ENCODE measurements at places on chromosomes 12 and 14.

- no peak for DNase-seq
These were observed 162.1 kb downstream of the OTOGL start for GRCh38 chr12:80261403-80261802.

- DNase-seq = no peak
These were observed 55.2 kb downstream of the NTF3 start for GRCh38 chr12:5487076-5487475.

GRCh38 chr14:100783630-100784370, 42.1 kb upstream of the MEG3 start:
- DNase-seq = no peak

DNA sequence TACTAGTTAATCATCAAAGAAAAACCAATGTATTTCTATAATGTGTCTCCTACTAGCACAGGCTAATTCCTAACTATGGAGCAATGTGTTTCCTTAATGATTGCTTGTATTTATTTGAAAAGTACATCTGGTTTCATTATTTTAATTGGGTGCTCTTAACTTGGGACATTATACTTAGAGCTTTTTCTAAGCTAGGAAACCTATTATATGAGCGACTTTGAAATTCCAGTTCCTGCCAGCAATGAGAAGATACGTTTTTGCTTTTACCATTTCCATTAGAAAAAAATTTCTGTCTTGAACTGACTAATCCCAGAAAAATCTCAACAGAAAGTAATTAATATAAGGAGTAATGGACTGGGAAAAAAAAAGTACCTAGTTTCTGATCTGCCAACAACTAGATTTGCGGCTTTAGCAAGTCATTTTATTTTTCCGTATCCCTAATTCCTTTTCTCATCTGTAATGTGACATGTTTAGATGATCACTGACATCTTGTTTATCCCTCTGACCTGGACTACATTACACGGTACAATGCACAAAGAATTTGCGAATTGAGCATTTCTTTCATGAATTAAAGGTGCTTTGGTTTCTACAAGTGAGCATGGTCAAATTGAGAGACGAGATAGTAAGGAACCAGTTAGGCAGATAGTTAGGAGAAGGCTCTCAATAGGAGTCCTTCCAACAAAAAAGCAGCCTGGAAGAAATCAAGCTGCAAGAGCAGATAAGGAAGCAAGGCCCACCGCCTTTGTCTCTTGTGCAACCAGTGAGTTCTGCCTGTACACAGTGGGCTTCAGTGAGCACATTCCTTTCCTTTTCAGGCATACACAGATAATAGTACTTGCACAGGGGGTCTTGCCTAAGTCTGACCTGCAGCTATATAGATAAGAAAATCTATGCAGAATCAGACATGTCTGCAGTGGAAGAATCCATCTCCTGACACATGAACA, 1765.0 kb upstream of the FLRT2 start:
- DNase-seq = no peak

DNA sequence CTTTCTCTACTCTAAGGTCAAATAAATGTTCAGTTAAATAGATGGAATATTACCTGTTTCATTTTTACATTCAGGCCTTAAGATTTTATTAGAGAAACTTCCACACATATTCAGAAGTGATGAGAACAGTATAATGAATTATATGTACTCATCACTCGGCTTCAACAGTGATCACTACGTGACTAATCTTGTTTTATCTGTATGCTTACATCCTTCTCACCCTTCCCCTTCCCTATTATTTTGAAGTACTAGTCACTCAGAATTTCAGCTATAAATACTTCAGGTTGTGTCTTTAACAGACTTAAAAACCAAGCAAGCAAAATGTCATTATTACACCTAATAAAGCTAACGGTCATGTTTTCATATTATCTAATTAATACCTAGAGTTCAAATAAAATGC, 34.9 kb downstream of the ETV6 start:
- no peak for DNase-seq

- no peak for DNase-seq
These were observed 209.7 kb downstream of the CACNA1C start for GRCh38 chr12:2262449-2262848.

GRCh38 chr14:100147181-100147631, 12.2 kb downstream of the DEGS2 start:
- DNase-seq = no peak

- DNase-seq = no peak
These were observed 144.1 kb upstream of the SEL1L start for GRCh38 chr14:81677736-81678135.

DNA sequence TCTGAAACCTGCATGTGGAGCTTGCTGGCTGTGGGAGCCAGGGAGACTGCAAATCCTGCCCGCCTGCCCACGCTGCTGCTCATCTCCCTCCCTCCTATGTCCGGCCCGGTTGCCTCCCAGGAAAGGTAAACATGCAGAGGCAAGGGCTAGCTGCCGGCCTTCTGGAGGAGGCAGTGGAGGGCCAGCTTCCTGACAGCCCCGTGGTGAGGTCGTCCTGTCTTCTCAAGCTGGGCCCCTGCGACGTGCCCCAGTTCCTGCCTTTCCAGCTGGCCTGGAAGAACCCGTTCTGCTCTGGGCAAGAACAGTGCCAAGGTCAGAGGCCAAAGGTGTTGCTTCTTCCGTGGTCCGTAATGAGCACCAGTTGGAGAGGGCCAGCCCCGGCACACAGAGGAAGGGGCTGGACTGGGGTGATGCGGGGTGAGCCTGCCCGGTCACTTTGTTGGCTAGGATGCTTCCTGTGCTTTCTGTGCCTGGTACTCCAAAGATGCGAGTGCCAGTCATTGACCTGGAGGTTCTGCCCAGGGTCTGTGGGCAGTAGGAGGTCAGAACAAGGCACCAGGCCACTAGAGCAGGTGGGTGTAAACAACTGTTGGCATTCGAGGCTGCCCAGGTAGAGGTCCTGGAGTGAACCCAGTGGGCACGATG, 25.3 kb downstream of the TPCN1 start:
- no peak for DNase-seq

DNA sequence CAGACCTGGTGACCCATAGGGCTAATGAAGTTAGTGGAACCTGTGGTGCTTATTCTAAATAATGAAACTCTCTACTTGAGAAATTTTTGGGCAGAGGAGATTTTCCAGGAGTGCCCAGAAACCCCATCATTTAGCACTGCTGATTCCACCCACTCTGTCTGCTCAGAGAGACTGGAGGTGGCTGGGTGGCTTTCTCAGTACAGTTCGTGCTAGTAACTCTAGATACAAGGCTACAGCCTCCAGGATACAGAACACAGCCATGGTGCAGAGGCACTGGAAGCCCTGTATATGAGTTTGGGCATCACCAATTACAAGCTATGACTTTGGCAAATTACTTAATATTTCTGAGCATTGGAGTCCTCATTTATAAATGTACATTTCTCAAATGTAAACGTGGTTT, 32.4 kb downstream of the CCDC177 start:
- no peak for DNase-seq

DNA sequence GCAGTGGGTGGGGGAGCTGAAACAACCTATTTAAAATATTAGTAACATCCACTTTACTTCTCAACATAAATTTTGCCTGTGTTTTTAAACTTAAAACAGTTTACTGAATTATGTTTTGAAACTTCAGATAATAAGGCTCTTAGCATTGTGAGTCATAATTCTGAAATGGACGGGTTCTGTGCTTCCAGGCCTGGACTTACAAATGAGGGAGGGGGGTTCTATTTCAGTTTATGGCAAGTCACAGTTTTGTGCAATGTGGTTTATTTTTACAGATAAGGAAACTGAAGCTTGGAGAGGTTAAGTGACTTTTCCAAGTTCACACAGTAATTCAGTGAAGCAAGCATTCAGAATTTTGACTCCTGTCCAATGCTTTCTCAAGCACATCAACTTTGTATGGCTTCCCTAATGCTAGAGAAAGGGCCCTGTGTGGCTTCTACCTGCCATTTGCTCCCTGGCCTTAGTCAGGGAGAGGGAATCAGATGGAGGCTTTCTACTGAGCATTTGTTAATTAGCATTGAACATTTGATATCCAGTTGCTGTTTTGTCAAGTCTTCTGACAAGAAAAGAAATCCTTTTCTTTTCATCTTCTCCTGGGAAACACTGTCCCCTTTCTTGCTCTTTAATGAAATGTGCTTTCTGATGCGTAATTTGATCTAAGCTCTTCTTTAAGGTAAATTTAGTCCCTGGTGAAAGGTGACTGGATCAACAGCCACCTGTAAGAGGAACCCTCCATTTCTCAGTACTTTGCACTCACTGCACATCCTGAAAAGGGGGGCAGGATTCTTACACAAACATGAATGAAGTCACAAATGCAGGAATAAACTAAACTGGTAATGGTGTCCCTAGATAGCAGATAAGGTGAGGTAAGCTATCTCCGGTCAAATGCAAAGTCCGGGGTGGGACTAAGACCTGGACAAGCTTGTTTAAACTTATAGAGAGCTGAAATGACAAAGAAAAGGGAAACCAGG, 2.5 kb upstream of the SALL2 start:
- no peak for DNase-seq

DNA sequence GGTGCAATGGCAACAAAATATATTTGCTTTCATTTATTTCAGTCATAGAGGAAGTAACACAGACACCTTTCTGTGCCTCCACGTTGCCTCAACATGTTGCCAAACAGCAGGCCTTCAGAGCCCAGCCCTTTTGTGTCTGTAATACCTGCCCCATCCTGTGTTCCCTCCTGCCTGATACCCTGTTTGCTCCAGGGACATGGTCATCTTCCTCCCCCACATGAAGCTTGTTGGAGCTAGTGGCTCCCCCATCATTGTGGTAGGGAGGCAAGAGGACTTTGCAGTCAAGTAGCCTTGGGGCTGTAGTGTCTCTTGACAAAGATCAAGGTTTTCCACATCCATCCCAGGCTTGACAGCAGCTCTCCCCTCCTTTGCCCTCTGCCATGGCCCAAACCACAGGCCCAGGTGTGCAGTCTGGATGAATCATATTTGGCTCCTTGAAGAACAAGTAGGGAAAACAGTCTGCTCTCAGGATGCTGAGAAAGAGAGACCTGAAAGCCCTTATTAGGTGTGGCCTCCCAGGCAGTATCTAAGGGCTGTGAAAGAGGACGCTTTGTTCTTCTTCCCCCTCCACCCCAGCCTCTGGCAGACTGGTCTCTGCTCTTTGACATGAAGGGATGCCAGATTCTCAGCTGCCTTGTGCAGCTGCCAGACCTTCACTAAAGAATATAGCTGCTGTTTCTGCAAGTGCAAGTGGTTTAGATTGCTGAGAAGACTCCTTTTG, 329.0 kb downstream of the C12orf75 start:
- DNase-seq = no peak

GRCh38 chr14:75222208-75222701, 45.8 kb upstream of the TMED10 start:
- DNase-seq = no peak

DNA sequence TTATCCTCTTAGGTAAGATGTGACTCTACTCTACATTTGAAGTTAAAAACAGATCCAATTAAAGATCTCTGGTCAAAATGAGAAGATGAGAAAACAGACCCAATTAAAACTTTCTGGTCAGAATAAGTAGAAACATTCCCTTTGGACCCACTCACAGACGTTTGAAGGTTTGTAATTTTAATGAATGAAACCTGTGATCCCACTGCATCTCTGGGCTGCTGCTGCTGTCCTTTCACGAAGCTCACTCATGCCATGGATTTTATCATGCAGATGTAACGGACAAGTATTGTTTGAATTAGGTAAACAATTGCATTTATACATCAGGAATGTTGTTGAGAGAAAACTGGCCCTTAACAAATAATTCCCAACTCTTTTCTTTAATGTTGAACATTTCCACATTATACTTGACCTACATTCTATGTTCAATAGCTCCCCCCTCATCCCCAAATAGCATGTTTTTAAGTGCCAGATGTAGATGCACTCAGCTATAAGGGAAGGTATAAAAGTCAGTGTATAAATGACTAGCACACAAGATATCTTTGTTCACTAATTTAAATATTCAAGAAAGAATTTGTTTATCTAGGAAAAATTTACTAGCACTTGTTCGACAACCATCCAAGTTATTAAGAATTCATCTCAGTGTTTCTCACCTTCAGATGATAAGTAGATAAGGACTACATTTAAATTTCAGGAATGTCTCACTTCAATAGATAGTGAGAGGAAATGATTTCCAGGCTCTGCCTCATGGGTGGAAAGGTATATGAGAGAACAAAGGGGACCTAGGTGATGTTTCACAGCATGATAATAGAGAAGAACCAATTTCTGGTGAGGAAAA, 202.3 kb upstream of the LMNTD1 start:
- no peak for DNase-seq

GRCh38 chr12:3658327-3659163, 94.4 kb downstream of the CRACR2A start:
- peak; percentile 19 for DNase-seq

DNA sequence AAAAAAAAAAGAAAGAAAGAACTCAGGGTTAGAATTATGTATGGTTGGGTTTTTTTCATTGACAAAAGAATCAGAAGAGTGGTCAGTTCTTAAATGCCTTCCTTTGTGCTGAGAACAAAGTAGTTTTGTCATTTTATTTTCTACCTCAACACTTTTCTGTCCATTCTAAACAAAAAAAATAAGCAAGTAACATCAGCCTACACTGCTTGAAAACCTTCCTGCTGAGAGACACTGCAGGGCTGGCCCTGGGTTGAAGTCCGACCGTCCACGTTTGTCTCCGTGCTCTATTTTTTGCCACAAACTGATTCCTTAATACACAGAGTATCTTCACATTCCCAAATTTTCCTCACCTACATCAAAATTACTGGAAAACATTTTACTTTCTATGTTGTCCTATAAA, 211.6 kb upstream of the PDZRN4 start:
- no peak for DNase-seq

GRCh38 chr12:92877904-92878303, 51.2 kb downstream of the EEA1 start:
- DNase-seq = no peak

DNA sequence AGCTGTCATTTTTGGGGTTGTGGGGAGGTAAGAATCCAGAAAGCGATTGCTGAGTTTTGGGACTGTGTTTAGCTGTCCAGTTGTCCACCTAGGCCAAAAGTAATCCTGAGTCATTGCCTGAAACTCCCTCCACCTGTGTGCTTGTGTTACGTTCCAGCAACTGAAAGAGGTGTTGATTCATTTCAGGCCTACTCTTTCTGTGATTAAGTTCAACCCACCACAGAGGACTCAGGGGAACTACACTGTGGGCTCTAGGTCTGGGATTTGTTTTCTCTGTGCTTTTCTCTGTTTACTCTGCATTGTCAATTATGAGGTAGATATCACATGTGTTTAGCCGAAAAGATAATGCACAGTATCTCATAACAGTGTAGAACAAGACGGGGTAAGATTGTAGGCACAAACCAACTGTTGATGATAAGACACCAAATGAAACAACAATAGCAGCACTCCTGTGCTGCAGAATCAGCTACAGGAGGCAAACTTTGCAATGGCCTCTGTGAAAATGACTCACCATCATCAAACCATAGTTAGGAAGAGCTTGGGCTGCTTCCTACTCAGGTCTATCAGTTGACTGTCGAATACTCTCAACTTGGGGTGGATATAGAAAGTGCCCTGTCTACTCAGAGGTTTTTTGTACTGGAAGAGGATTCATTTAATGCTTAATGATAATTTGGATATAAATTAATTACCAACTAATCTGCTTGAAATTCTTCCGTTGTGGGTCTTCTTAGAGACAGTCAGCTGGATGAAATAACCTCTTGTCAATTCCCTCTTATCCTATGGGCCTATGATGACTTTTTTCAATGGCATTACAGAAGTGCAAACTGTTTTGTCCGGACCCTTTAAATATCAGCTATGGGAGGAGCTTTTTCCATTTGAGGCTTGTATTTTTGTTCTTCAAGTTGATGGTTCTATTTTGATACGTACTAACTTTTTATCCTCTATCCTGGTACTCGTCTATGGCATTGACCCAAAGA, 385.9 kb downstream of the BMP4 start:
- DNase-seq = no peak

Data from T47D (cell line).